ENCODE measurements at places on chromosomes 13 and 19.

- DNase-seq, result no peak
These were observed 785.0 kb downstream of the SLITRK5 start for GRCh38 chr13:88456151-88456550.

DNA sequence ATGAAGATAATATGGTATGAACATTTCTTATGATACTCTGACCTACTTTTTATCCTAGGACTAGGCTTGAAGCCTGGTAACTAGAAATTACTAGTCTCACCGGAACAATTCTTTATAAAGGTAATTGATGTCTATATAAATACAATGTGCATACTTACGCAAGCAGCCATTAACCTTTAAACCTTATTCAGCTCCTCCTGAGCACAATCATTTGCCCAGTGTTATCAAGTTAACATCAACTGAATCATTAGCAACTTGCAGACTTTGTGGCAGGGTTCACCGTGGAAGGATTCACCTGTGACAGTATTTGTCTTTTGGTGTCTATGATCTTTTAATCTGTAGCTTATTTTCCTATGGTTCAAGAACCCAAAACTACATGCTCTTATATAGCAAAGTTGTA, 508.6 kb upstream of the KLHL1 start:
- DNase-seq, result no peak

GRCh38 chr13:109723046-109723445, 63.3 kb downstream of the IRS2 start:
- no peak for DNase-seq

- no peak for DNase-seq
These were observed 11.2 kb upstream of the ARHGEF18 start for GRCh38 chr19:7337380-7338194.

- DNase-seq, result no peak
These were observed 190.0 kb upstream of the MIR17HG start for GRCh38 chr13:91157273-91158016.

- DNase-seq, result no peak
These were observed 47.3 kb upstream of the CLDN10 start for GRCh38 chr13:95505265-95505664.

DNA sequence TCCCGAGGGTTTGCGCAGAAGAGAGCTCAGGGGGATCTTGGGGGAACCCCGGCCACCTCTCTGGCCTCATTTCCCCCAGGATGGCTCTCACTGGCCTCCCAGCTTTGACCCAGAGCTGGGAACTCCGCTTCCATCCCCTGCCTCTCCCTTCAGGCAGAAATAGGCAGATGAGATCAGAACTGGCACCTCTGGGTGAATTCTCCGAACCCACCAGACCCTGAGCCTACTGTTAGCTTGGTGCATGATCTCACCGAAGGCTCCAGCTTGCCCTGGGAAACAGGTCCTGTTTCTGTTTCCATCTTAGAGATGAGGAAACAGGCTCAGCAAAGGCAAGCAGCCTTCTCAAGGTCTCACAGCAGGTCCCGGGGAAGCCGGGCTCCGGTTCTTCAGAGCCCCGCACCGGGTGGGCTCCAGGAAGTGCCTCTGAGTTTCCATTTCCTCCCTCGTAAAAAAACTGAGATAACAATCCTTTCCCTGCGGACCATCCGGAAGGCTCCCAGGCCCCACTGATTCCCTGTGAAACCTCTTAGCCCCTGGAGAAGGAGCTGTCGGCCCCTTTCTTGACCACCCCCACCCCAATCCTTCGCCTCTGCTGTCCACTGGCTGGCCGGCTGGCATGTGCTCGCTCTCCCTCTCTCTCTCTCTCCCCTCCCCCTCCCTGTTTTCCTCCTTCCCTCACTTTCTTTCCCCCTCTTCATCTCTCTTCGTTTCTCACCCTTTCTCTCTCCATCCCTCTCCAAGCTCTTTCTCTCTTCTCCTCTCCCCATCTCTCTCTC, 2.1 kb downstream of the NECTIN2 start:
- DNase-seq, result no peak

- DNase-seq, result no peak
These were observed at the start of gene SOX21 for GRCh38 chr13:94712287-94712811. Gene SOX21, minus strand, starts transcription at chr13:94712545. Its CDS starts 496 bp downstream, at chr13:94712049.

DNA sequence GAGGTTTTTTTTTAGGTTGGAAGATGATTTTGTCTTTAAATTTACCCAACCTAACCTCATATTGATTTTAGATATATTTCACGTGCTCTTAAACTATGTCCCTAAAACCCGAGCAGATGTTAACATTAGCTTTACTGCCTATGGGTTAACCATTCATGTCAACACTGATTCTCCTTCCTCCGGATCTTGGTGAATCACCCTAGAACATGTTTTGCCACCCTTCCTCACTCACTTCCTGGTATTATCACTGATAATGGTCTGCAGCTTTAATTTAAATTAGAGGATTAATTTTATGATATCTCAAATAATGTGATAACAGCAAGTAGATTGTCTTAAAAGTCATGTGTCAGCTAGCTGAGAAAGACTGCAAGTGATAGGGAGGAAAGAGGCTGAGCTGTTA, 31.9 kb downstream of the HTR2A start:
- DNase-seq, result no peak

Measured in effector memory CD8-positive, alpha-beta T cell (primary cell).